Right atrium auricular region (tissue), 2 donors: ENCODE measurements at places on chromosomes 12 and 14.

GRCh38 chr14:73008501-73008900 is 18.4 kb downstream of the ZFYVE1 start:
- DNase-seq: no peak
- H3K4me1 ChIP-seq: no peaks in the 10 kb centered on the region
- no peaks in the 10 kb centered on the region for H3K27me3 ChIP-seq
- H3K36me3 ChIP-seq: peaks cover 5% of the 10 kb centered on the region

- H3K27me3 ChIP-seq: no peaks in the 10 kb centered on the region
- no peak overlapping the region for H3K27ac ChIP-seq
- H3K36me3 ChIP-seq: no peaks in the 10 kb centered on the region
- no peak for DNase-seq
These were observed 4.3 kb upstream of the RAPGEF3 start for GRCh38 chr12:47762850-47763465.

- H3K4me1 ChIP-seq: no peaks in the 10 kb centered on the region
- H3K27me3 ChIP-seq: peaks cover 2% of the 10 kb centered on the region
- no peak overlapping the region for H3K4me3 ChIP-seq
- no peak for DNase-seq
- H3K27ac ChIP-seq: no peak overlapping the region
- no peaks in the 10 kb centered on the region for H3K36me3 ChIP-seq
These were observed 3.9 kb downstream of the DTX1 start for GRCh38 chr12:113060336-113060960.

DNA sequence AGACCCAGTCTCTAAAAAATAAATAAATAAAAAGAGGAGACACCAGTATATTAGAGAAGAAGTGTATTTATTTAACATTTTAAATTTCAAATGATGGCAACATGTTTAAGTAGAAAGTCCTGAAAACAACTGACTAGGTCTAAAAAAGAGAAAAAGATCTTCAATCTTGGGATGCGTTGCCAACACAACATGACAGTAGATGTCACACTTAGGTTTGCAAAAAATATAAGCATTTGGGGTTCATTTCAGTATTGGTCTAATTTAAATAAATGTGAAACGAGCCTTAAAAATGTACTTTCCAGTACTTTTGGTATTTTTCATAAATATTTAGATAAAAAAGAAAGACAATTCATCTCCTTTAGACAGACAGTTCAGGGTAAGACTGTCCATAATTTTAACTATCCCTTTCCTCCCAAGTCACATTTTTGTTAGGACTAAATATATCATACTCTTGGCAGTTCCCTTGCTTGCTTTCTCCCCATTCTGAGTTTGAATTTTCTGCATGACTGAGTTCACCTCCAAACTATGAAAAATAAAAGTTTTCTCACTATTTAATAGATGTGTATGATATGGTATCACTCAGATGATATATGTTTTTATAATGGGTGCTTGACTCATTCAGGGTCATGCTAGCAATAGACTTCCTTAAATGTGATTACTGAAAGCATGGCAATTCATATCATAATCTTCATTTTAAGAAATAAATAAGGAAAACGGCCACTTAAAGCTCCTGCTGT is 4.3 kb downstream of the C14orf93 start:
- no peaks in the 10 kb centered on the region for H3K36me3 ChIP-seq
- no peaks in the 10 kb centered on the region for H3K27me3 ChIP-seq
- no peak overlapping the region for H3K4me3 ChIP-seq
- no peak for DNase-seq
- peaks cover 17% of the 10 kb centered on the region for H3K4me1 ChIP-seq
- no peak overlapping the region for H3K27ac ChIP-seq

DNA sequence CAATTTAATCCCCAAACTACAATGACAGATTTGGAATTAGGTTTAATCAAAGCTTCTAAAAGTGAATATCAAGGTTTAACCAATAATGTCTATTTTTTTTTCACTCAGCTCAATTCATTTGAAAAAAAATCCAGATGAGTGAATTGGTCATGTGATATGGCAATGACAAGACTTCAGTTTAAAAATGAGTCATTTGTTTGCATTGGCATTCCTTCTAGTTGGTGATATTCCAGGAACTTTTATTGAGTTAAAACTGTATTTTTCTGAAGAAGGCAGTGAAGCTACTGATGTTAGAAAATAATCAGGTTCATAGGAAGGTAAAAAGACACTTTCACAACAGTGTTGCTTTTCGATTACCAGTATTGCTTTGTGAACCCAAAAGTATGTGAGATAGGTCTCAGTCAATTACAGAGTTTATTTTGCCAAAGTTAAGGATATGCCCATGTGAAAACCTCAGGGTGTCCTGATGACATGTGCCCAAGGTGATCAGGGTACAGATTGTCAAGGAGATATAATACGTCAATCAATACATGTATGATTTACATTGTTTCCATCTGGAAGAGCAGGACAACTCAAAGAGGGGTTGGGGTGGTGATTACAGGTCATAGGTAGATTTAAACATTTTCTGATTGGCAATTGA is 1214.9 kb downstream of the GALC start:
- no peaks in the 10 kb centered on the region for H3K27me3 ChIP-seq
- H3K36me3 ChIP-seq: no peaks in the 10 kb centered on the region
- no peak overlapping the region for H3K4me3 ChIP-seq
- no peaks in the 10 kb centered on the region for H3K4me1 ChIP-seq
- DNase-seq: no peak
